Effector memory CD4-positive, alpha-beta T cell (primary cell): ENCODE measurements at places on chromosomes 5 and 9.
A peak's percentile ranks its signal among the peaks of the same experiment; 100 is the strongest.

DNA sequence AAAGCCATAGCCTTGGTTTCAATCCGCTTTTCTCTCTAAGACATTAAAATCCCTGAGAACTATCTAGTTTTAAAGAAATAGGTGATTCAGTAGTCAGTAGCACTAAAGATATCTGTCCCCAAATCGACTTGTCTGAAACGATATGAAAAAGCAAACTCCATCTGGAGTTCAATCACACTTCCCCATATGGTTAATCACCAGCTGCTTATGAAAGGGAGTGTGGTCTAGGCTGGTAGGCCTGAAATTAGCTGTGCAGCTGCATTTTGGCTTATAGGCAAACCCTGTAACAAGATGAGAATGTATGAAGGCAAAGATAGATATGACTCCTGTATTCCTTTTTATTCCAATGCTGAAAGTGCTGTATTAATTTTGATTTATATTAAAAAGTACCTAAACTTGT is 65.9 kb downstream of the DMRTA1 start:
- no peak for DNase-seq

GRCh38 chr9:126534431-126535186 is 79.1 kb upstream of the LMX1B start:
- no peak for DNase-seq

GRCh38 chr5:40268088-40268487 is 411.6 kb upstream of the PTGER4 start:
- no peak for DNase-seq

GRCh38 chr5:139822553-139823425 is 27.2 kb downstream of the PSD2 start:
- no peak for DNase-seq

GRCh38 chr9:21334701-21335632 is at the start of gene KLHL9:
KLHL9 (minus strand) TSS chr9:21335404; CDS start chr9:21334859, 545 bp downstream.
- DNase-seq, result peak; percentile 80

DNA sequence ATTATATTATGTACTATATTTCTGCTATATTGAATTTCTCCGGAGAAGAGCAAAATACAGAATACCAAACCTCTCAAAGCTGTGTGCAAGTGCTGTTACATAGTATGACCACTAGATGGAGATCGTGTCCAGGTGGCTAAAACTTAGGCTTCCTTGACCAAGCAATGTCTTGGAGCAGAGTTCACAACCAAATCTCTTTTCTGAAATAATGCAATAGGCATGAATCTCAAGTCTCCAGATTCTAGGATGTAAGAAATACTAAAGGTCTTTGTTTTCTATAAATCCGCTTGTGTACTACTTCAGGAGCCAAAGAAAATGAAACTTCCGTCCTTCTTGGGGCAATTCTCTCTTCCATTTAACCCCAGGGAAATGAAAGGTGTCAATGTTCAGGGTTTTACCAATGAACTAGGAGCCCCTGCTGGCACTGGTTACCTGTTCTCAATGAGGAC is 181.5 kb upstream of the RAI14 start:
- peak; percentile 0 for DNase-seq

GRCh38 chr9:135970128-135970815 is 9.1 kb upstream of the UBAC1 start:
- no peak for DNase-seq

DNA sequence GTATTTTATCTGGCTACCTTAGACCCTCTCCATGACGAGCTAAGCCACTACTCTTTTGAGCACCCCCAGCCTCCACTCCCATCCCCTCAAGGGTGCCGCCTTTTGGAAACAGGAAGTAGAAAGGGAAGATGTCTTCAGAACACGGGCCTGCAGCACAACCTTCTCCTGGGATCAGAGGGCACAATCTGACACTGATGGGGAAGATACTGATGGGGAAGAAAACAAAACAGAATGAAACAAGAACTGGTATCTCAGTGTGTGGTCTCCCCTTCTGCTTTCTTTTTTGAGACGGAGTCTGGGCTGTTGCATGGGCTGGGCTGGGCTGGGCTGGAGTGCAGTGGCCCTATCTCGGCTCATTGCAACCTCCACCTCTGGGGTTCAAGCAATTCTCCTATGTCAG is 539.7 kb upstream of the DAP start:
- no peak for DNase-seq

DNA sequence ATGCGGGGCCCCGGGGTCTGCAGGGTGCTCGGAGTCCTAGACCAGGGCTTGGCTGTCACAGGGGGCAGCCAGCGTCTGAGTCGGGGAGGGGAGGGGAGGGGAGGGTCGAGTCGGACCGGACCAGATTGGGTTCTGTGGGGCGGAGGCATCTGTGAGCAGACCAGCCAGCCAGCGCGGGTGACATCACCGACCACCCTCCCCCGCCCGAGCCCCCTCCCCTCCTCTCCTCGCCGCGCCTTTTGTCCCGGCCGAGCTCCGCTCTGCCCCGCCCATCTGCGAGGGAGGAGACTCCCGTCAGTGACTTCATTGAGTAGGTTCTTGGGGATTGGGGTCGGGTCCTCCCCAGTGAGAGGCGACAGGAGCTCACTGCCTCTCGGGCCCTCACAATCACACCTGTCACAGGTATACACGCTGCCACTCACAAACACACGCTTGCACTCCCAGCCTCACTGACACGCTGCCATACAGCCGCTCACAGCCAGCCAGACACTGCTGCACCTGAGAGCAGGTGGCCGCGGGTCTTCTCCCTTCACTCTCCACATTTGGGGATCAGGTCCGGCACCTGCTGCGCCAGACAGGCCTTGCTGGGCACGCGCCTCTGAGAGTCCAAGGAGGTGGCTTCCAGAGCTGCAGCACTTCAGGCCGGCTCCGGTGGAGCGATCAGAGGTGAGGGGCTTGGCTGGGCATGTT is 546 bp downstream of the DNAJB5 start:
- peak; percentile 33 for DNase-seq

DNA sequence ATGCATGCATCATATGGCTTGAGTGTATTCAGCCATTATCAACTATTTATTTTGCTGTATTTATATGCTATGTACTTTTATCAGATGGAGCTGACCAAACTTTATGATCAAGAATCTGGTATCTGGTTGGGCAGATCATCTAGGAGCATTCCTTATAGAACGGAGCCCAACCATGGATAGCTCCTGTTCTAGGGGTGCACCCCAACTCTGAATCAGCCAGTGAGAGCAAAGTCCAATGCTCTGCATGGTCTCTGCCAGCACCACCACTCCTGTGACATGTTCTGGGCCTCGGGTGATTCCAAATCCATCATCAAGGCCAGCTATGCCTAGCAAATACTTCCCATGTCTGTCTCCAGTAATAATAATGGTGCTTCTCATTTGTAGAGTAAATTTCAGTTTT is 517.5 kb downstream of the AGTPBP1 start:
- DNase-seq, result no peak

DNA sequence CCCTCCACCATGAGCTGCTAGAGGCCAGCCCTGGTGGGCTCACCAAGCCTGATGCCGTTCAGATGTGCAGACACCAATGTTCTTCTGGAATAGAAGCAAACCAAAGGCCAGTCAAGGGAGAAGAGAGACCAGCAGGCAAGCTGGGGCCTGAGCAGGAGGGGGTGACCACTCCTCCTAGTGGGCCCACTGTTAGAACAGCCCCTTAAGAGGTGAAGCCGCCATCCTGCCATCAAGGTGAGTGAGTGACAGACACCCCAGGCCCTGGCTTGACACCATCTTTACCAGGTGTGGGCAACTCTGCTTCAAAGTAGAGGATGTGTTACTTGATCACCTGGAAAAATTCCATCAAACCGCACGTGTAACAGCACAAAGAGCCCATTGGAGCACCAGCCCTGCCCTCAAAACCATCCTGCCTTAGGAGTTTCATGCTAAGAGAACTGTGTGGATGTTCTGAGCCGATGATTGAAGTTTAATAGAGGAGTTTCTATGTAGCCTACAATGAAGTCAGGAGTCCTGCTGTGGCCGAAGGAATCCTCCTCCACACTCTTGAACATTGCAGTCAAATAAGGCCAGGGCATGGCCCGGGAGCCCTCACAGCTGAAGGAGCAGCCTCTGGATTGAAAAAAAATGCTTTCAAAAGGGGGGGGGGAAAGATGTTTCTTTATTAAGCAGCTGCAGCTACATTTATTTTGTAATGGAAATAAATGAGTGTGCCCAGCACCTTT is 20.8 kb downstream of the AMBP start:
- DNase-seq, result no peak

DNA sequence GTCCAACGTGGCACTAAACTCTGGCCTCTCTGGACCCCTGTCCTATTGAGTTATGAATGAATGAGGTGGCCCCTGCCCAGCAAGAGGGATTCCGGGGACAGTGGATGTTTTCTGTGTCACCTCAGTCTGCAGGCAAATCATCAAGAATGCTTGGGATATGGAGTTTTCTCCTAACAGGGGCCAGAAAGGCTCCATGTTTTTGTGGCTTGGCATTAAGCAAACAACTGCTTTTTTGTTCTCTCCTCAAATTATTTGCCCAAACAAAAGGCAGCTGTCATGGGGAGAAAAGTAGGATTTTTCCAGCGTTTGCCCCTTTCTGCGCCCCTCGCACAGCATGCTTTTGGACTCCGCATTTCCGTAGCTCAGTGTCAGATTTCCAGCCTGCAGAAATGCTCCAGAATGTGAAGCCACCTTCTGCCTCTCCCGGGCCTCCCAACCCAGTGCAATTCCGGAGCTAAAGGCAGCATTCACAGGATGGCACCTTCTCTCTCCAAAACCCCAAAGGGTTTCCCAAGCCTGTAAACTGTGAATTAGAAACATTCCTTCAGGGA is 553.3 kb downstream of the CCDC171 start:
- no peak for DNase-seq
